SK-N-DZ (cell line): ENCODE measurements at places on chromosomes 12 and 14.
A peak's percentile ranks its signal among the peaks of the same experiment; 100 is the strongest.

GRCh38 chr12:92778525-92778924, 75.7 kb downstream of the PLEKHG7 start:
- DNase-seq, result no peak

DNA sequence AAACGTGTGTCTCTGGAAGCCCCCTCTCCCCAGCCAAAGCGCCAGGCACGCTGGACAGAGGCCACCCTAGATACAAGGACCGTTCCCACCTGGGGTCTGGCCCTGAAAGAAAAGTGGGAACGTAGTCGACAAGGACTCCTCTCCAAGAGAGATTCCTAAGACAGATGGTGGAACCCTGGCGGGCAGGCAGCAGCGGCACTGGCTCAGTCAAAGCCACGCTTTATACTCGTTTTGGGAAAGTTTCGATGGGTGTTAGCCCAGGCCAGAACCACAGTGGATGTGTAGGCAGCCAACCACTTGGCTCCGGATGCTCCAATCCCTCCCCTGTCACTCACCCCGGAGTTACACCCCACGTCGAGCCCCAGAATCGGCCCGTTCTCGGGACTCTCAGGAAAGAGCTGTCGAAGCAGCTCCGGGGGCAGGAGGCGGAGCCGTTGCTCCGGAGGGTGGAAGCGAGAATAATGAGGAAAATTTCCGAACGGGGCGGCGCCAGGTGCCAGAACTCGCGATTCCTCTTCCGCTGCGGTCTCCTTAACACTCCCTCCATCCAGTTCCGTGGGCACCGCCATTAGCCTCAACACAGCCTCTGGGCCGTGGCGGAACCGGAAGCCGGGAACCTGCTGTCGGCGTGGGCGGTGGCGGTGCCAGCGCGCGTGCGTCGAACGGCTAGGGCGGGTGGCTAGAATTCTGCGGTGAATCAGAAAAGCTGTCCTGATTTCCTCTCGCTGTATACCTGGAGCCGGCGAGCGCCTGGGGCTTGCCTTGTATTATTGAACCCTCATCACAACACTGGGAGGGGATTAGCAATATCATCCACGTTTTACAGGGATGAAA, at the start of gene BCDIN3D:
TSS of gene BCDIN3D (minus strand) at position 588 of the 834 bp plus-strand sequence. CDS start at position 569, 19 bp downstream.
- peak; percentile 86 for DNase-seq

- DNase-seq, result no peak
Measured at GRCh38 chr14:36113341-36113740, 63.2 kb downstream of the PTCSC3 start.

GRCh38 chr14:60102389-60102788, 10.7 kb downstream of the PCNX4 start:
- DNase-seq, result no peak

GRCh38 chr12:1845427-1845826, 25.1 kb downstream of the LRTM2 start:
- no peak for DNase-seq

GRCh38 chr14:64434528-64434927, 30.8 kb upstream of the AKAP5 start:
- no peak for DNase-seq

DNA sequence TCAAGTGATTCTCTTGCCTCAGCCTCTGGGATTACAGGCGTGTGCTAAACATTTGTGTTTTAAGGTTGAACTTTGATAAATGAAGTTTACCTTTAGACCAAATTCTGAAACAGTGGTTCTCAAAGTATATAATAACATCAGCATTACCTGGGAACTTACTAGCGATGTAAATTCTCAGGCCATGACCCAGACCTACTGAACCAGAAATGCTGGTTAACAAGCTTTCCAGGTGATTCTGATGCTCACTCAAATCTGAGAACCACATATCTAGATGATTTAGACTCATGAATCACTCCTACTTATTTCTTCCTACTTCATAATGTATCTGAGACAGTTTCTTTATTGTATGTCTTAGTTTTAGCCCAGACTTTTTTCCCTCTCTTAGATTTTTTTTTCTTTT, 43.6 kb downstream of the RAD51B start:
- no peak for DNase-seq

- no peak for DNase-seq
Measured at GRCh38 chr14:21097636-21098075, 799 bp downstream of the ZNF219 start.

DNA sequence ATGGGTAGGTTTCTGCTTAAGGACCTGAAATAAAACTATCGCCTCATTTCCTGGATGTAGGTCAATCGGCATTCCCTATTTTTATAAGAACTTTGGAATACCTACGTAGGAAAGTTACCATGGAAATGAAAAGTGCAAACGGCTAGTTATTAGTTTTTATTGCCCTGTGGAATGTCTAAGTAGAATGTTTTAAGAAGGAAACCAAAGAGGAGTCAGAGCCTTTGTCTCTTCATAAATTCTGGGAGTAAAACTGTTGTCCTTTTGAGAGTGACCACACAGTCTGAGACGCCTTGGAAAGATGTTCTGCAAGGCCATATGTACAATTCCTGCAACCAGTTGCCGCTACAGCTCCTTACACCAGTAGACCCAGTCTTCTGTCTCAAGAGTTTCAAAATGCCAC, 176.0 kb upstream of the SEL1L start:
- DNase-seq, result no peak

GRCh38 chr12:95870897-95871296, 12.1 kb downstream of the SNRPF start:
- no peak for DNase-seq

DNA sequence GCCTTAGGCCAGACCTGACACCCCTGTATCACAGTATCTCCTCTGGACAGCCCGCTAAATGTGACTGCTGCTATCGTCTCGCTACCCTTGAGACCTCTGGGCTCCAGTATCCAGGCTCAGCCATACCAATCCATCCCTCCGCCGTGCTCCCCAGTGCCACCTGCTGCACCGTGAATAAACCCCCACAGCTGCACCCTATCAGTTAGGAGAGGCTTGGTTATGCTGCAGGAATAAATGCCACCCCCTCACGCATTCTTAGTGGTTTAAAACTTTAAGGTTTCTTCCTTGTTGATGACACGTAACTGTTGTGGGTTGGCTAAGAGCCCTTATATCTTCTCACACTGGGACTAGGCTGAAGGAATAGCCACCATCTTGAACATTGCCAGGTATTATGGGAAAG, 12.1 kb downstream of the CCDC63 start:
- no peak for DNase-seq

- no peak for DNase-seq
Measured at GRCh38 chr14:63677891-63678379, 36.3 kb upstream of the WDR89 start.

- no peak for DNase-seq
Measured at GRCh38 chr12:121786440-121786825, 7.1 kb downstream of the RHOF start.

DNA sequence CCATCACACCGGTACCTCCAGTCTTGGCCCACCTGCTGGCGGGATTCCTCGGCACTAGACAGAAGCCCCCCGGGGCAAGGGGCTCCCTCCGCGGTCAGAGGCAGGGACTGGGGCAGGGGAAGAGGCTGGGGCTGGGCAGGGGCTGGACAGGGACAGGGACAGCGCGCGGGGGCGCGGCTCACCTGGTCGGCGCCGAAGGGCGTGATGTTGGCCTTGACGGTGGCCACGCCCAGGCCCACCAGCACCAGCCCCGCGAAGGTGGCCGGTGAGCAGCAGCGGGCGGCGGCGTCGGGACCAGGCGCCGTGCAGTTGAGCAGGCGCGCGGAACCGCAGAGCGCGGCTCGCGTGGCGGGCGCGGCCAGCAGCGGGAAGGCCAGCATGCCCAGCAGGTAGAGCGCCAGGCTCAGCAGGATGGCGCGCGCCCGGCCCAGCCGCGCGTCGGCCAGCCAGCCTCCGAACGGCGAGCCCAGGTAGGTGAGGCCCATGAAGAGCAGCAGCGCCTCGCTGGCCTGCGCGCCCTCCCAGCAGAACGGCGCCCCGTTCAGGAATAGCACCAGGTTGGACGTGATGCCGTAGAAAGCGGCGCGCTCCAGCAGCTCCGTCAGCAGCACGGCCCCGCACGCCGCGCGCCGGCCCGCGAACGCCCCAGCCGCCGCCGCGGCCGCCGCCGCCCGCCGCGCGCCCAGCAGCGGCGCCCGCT, 392 bp downstream of the SLC15A4 start:
- peak; percentile 20 for DNase-seq

DNA sequence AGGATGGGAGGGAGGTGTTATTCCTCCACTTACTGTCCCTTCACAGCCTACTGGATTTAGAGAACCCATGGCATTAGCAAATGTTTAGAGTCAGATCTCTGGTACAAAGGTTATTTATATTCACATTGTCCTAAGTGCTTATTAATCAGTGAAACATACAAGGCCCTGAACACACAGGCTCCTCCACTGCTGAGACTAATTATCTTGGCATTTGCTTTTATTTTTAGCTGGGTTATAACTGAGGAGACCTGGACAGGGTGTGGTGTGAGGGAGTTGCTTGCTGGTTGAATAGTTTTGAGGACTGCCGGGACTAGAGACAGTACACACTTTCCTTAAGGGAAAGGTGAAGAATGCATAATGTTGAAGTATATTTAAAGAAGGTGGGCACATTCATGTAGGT, 77.5 kb downstream of the FIGNL2 start:
- no peak for DNase-seq

DNA sequence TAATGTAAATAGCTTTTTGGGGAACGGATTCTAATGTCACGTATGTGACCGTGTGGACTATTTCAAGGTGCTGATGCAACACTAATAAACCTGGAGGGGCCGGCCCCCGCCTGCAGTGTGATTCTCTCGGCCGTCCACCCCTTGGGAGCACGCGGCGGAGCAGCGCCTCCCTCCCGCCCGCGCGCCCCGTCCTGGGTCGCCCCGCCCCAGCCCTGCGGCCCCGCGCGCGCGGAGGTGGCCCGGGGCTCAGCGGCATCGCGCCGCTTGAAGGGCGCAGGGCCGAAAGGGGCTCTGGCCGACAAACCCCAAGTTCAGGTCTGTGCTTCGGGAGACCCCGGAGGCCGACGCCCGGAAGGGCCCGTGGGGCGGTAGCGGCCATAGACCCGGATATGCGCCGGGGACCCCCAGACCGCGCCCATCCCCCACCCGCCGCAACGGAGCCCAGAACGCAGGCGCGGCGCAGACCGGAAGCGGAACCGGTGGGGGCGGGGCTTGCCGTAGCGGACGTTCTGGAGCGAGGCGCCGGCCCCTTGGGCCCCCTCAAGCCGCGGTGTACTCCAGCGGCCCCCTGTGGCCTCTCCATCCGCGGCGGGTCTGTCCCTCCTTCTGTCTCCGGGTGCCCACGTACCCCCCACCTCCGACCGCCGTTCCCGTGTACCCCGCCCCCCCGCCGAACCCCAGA, at the start of gene TEX22:
TSS of gene TEX22 (plus strand) at position 495 of the 682 bp plus-strand sequence. CDS start 803 bp downstream, outside the sequence.
- peak; percentile 69 for DNase-seq
